ENCODE measurements at places on chromosomes 13 and 19. TPM values are rescaled to one million over a fixed set of nuclear protein-coding genes. Genes with fewer than 3 reads are reported as not detected.

GRCh38 chr19:46791944-46792343 lies 3.5 kb upstream of the SLC1A5 start:
- DNase-seq: peak; percentile 25

- DNase-seq: no peak
These were observed 201.8 kb downstream of the LHFPL6 start for GRCh38 chr13:39401046-39401705.

GRCh38 chr13:24267801-24268200 lies 41.6 kb upstream of the C1QTNF9 start:
- DNase-seq: no peak

DNA sequence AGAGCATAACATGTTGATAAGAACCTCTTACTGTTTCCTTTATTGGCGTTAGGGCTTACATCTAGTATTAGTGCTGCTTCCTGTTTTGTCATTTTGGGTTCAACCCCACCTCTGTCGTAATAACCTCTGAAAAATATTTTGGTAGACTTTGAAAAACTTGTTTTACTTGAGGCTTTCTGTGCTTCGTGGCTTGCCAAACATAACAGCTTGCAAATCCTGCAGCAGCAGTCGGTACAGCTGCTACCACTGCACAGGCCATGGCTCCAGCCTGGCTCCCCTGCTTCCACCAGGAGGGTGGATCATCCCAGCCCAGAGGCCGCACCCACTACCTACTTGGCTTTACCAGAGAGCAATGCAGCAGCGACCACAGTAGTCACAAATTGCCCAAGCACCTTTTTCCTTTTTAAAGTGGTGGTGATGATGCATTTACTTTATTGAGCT lies 11.8 kb upstream of the CEACAM4 start:
- DNase-seq: no peak

The FGF22 gene
- polyA plus RNA-seq: 0.60 TPM

The CDC42EP5 gene
- 13.0 TPM for polyA plus RNA-seq

The TMEM150B gene
- polyA plus RNA-seq: 1.5 TPM
